ENCODE measurements at places on chromosomes 3 and 15. TPM values are rescaled to one million over a fixed set of nuclear protein-coding genes. Genes with fewer than 3 reads are reported as not detected.

MYO9A gene
- 82.5 TPM for total RNA-seq

CCDC39 gene
- not detected for total RNA-seq

HHATL gene
- total RNA-seq: not detected

ZDHHC23 gene
- total RNA-seq: 15.0 TPM

KCNMB2 gene
- 1.2 TPM for total RNA-seq

DNA sequence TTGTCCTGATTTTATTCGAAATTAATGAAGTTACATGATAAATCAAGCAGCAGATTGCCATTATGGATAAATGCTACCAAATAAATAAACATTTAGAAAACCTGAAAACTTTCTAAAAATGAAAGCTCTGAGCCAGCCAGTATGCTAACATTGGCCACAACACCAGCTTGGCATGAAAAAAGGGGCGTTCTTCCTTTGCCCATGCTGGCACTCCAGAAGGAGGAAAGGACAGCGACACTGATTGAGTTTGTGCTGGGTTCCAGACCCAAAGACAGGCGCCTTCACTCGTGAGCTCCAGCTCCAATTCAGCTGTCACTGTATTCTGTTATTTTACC, 5.1 kb downstream of the STIMATE start:
- DNase-seq: no peak
- H3K4me1 ChIP-seq: peaks cover 66% of the 10 kb centered on the region
- H3K36me3 ChIP-seq: no peaks in the 10 kb centered on the region
- no peaks in the 10 kb centered on the region for H3K27me3 ChIP-seq

- no peak for DNase-seq
- H3K36me3 ChIP-seq: peaks cover 29% of the 10 kb centered on the region
- H3K4me3 ChIP-seq: peak overlapping the region; percentile 83
- peak overlapping the region; percentile 91 for H3K27ac ChIP-seq
- no peaks in the 10 kb centered on the region for H3K27me3 ChIP-seq
- H3K4me1 ChIP-seq: peaks cover 62% of the 10 kb centered on the region
Observed at GRCh38 chr3:50610992-50611463, 546 bp downstream of the CISH start.

- no peaks in the 10 kb centered on the region for H3K36me3 ChIP-seq
- H3K4me1 ChIP-seq: peaks cover 42% of the 10 kb centered on the region
- H3K27ac ChIP-seq: peak overlapping the region; percentile 98
Observed at GRCh38 chr15:67838789-67839332, 984 bp downstream of the RNU6-1 start.

GRCh38 chr15:63440756-63441155, 59.1 kb upstream of the CA12 start:
- no peaks in the 10 kb centered on the region for H3K27me3 ChIP-seq
- no peak overlapping the region for H3K27ac ChIP-seq
- no peak overlapping the region for H3K4me3 ChIP-seq
- DNase-seq: no peak
- H3K36me3 ChIP-seq: no peaks in the 10 kb centered on the region

- no peak for DNase-seq
- no peaks in the 10 kb centered on the region for H3K36me3 ChIP-seq
- H3K27ac ChIP-seq: no peak overlapping the region
- no peaks in the 10 kb centered on the region for H3K27me3 ChIP-seq
Observed at GRCh38 chr3:72973031-72973723, 23.4 kb upstream of the PPP4R2 start.

DNA sequence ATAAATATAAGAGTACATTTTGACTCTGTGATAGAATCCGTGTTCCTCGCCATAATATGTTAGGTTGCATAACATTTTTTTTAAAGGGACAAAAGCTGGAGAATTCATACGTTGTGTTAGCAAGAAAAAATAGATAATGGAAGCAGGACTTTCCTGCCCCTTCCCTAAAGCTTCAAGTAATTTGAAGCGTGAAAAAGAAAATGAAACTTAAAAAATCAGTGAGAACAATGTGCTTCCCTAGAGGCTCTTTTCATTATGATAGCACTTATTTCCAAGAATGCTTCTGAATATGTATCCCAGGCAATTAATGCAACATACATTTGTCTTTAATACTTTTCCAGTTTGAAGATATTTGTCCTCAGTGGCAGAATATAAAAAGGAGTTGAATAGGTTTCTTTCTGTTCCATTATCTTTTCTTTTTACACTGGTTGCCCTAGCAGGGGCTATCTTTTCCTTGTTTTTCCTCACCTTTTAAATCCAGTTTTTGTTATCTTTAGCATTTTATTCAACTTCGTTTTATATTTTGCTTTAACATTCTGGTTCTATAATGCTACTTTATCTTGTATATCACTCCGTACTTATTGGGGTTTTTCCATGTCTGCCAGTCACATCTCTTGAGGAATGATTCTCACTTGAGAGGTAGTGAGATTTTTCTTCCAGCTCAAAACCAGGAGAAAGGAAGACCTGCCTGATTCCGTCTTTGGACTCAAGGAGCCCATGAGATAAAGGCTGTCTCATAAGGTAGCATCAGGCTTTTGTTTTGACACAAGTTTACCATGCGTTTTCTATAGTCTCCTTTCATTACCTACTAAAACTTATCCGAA, 113.8 kb downstream of the MBNL1 start:
- H3K36me3 ChIP-seq: peaks cover 14% of the 10 kb centered on the region
- peaks cover 71% of the 10 kb centered on the region for H3K4me1 ChIP-seq
- H3K27me3 ChIP-seq: no peaks in the 10 kb centered on the region
- H3K4me3 ChIP-seq: peak overlapping the region; percentile 34
- H3K27ac ChIP-seq: peak overlapping the region; percentile 71

DNA sequence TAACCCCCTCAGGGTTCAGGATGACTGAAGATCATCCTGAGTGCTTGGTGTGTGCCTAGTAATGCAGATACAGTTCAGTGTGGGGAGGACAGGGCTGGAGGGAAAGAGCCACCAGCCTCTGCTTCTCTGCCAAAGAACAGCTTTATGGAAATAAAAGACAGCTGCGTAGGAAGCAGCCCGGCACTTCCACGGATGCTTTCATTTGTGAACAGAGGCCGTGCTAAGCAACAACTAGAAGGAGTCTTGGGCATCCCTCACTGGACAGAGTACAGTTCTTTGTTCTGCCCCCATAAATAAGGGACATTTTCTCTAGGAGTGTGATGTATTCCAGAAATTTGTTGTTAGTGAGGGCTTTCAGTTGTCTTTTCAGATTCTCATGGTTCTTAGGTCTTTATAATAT, 194.8 kb upstream of the RGMA start:
- no peak overlapping the region for H3K27ac ChIP-seq
- H3K36me3 ChIP-seq: no peaks in the 10 kb centered on the region
- peaks cover 4% of the 10 kb centered on the region for H3K27me3 ChIP-seq
- DNase-seq: no peak

GRCh38 chr3:134922866-134923265, 127.8 kb downstream of the EPHB1 start:
- H3K27me3 ChIP-seq: no peaks in the 10 kb centered on the region
- no peak for DNase-seq
- no peak overlapping the region for H3K4me3 ChIP-seq
- no peak overlapping the region for H3K27ac ChIP-seq

- H3K4me3 ChIP-seq: no peak overlapping the region
- H3K4me1 ChIP-seq: no peaks in the 10 kb centered on the region
- H3K27me3 ChIP-seq: no peaks in the 10 kb centered on the region
Observed at GRCh38 chr15:94119298-94119811, 112.0 kb upstream of the MCTP2 start.

DNA sequence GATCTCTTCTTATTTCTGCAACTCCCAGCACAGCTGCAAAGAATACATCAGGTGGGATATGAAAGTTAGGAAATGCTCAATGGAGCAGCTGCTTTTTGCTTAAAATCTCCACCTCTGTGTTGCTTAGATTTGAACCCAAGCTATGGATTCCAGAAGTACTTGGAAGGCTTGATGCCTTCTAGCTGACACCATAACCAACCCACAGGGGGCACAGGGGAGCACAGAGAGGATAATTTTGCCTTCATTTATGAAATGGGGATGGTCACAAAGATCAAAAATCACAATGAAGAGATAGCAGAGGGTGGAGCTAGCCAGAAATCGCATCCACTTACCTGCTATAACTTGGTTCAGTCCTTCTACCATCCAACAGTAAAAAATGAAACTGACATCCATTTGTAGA, 75.7 kb downstream of the DUT start:
- no peaks in the 10 kb centered on the region for H3K36me3 ChIP-seq
- no peak overlapping the region for H3K4me3 ChIP-seq
- no peaks in the 10 kb centered on the region for H3K27me3 ChIP-seq
- no peaks in the 10 kb centered on the region for H3K4me1 ChIP-seq
